Effector memory CD8-positive, alpha-beta T cell (primary cell): ENCODE measurements at places on chromosomes 2 and 18.
A peak's percentile ranks its signal among the peaks of the same experiment; 100 is the strongest.

GRCh38 chr2:65367524-65367923, 64.9 kb downstream of the SPRED2 start:
- no peak for DNase-seq

- DNase-seq, result no peak
Observed at GRCh38 chr18:5841518-5841917, 53.8 kb downstream of the TMEM200C start.

DNA sequence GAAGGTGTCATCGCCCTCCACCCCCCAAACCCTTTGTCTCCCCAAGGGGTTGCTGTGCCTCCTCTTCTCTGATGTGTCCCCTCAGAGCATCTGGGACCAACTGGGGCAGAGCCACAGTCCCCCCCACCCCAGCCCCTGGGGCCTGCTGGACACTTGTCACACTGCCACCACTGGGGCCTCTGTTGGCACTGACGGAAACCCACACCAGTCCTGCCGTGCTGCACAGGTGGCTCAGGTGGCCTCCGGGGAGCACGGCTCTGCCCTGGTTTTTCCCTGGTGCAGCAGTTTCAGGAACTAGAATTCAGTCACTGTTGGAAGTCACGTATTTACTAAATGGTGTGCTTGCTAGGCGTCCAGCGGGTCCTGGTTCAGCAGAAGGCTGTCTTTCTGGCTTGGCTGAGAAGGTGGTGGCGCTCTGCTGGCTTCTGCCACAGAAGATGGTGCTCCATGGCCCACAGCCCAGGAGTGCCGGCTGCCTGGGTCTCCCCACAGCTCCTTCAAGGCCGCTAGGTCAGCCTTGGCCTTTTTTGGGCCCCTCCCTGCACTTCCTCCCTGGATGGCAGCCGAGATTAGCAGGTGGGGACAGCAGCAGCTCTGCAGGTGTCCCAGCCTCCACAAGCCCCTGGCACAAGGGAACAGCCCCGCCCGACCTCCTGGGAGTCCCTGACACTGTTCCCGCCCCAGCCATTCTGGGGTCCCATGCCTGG, 18.6 kb upstream of the KLHL30 start:
- DNase-seq, result no peak

GRCh38 chr2:188751816-188752215, 222.4 kb upstream of the COL3A1 start:
- no peak for DNase-seq

DNA sequence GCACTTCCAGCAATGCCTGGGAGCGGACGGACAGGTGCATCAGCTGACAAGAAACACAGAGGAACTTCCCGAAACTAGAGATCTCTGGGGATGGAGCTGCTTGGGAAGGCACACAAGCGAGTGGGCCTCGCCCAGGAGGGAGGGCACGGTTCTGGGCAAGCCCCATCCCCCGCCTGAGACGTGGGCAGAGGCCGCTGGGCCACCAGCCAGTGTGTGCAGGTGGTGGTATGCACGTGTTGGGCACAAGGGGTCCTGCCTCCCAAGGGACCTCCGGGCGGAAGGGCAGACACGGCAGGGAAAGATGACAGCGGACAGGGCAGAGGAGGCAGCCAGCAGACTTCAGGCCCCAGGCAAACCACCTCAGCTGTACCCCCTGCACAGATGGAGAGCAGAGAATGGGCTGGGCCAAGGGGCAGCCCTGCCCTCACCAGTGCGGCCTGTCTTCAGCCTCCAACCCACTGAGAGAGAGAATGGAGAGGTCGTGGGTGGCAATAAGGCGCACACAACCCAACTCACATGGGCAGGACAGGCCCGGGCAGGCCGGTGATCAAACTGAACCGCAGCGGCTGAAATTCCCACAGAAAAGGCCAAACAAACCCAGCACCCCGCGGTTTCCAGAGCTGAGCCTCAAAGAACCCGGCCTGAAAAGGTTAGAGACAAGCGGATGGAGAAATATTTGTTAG, 51.2 kb downstream of the HDAC4 start:
- no peak for DNase-seq

DNA sequence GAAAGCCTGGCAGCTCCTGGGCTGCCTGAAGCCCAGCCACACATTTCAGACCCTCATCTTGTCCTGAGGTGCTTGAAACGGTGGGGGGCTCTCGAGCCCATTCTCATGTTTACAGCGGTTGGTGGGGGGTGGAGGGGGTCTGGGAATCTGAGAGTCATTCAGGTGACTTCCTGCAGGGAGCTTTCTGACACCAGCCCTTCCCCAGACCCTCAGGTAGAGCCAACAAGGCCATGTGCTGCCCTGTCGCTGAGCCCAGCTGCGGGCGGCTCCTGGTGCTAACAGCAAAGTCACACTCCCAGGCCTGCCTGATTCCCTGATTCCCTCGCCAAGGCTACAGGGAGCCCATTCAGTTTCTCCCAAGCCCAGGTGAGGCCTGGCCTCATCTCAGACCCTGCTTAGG, 324.9 kb upstream of the MEX3C start:
- DNase-seq, result no peak

DNA sequence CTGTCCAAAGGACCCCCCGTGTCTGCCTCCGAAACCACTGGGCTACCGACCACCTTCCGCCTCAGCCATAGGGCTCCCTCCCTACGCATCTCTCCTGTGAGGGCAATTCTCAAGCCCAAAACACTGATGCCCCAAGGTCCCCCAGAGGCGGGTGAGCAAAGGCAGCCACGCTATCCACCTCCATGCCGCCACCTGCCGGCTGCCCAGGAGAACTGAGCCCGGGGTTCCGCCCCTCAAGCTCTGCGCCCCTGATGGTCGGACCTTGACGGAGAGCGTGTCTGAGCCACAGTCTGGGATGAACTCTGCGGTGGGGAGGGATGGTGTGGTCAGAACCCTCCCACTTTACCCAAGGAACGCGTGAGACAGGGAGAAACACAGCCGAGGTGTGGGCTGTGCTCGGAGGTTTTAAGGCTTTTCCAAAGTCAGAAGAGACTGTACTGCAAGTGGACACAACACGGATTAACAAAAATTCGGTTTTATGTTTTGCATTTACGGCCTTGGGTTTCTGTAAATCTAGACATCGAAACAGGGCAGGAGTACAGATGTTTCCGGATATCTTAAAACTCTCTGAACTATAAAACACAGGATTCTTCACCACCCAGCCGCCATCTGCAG, 114.1 kb downstream of the ZNF516 start:
- DNase-seq, result no peak

DNA sequence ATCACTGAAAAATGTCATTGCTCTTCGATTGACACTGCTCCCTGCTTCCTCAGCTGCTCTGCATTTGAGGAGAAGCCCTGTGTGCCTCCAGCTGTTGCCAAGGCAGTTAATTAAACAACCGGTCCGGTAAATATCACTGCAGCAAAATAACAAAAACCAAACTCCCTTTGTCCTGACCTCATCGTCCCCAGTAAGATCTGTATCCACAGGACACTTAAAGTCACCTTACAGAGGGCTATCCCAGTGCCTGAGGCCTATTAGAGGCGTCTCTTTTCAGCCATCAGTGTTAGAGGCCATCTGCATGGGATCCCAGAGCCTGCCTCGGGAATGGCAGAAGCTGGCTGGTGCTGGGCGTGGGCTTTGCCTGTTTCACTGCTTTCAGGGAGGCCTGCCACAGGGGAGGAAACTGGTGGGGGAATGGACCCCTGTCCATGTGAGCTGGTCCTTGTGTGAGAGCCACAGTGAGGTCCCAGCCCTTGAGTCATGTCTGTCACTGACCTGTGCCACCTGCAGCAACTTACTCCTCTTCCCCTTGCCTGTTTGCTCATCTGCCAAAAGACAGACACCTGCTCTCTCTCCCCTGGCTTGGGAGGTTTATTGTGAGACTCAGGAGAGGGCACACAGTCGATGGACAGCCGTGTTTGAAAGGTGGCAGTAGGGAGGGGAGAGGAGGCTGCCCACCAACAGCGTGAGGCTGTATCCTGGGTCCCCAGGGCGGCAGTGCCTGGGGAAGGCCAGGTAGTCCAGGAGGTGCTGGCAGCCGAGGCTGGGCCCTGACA, 117.7 kb upstream of the MCFD2 start:
- no peak for DNase-seq

GRCh38 chr2:40458271-40458794, 6.4 kb upstream of the SLC8A1 start:
- DNase-seq, result no peak

DNA sequence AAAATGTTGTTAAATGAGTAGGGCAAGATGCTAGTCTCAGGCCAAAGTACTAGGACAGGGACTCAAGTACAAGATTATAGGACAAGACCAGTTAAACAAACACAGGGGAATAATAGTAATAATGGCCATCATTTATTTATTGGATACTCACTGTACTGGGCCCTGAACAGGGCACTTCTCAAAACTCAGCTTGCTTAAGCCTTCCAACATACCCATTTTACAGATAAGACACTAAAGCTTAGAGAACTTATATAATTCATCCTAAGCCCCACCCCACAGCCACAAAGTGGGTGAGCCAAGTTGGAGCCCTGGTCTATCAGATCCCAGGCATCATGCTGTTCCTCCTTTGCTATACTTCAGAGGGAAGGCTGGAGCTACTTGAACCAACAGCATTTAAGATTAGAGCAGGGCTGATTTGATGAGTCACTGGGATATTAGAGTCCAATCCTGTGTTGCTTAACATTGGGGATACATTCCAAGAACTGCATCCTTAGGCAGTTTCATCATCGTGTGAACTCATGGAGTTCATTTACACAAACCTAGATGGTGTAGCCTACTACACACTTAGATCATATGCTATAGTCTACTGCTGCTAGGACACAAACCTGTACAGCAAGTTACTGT, 153.6 kb downstream of the MTCL1 start:
- DNase-seq, result no peak

DNA sequence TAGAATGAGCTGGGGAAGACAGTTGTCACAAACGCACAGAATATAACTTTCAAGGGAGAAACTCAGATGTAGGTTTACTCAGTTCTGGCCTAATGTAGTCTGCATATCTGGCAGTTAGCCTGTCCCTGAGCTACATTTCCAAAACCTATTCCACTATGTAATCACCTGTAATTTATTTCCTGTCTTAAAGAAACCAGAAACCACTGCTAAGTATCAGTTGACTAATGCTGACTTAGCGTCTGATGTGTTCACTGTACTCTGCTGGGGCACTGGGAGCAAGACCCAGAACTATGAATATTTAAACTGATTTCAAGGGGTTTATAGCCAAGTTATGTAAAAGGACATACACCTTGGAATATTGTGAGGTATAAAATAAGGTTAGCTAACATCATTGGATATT, 1995.2 kb upstream of the PIK3C3 start:
- DNase-seq, result no peak

GRCh38 chr2:148201075-148202004, 180.4 kb downstream of the MBD5 start:
- peak; percentile 13 for DNase-seq

- no peak for DNase-seq
Observed at GRCh38 chr2:120684289-120685065, 51.2 kb upstream of the GLI2 start.

GRCh38 chr2:177235855-177236437, 23.4 kb downstream of the HNRNPA3 start:
- DNase-seq, result no peak

- DNase-seq, result no peak
Observed at GRCh38 chr2:38666556-38666910, 619 bp downstream of the GALM start.

GRCh38 chr2:122031544-122032263, 276.3 kb downstream of the TSN start:
- DNase-seq, result no peak

DNA sequence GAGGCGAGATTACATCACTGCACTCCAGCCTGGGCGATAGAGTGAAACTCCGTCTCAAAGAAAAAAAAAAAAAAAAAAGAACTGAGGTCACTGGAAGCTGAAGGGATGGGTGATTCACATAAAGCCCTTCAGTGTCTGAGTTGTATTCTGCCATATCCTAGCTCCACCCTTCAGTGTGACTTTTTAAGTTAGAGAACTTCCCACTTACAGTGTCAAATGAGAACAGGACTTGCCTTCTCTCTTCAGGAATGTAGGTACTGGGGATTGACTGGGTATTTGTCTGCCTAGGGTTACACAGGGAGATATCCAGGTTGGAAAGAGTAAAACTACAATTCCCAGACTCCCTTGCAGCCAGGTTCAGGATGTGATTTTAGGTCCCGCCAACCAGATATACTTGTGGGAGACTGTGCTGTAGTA, 37.9 kb downstream of the EHD3 start:
- no peak for DNase-seq

GRCh38 chr2:113818382-113818951, 62.0 kb upstream of the SLC35F5 start:
- no peak for DNase-seq
